ENCODE measurements at places on chromosomes 2 and 18. TPM values are rescaled to one million over a fixed set of nuclear protein-coding genes. Genes with fewer than 3 reads are reported as not detected.

UGT1A5 gene
- not detected for total RNA-seq

- no peaks in the 10 kb centered on the region for H3K27me3 ChIP-seq
- DNase-seq: no peak
- H3K27ac ChIP-seq: no peak overlapping the region
These were observed 66.4 kb downstream of the DCDC2C start for GRCh38 chr2:3769766-3770165.

GRCh38 chr2:28357948-28358667, 34.5 kb upstream of the FOSL2 start:
- peaks cover 33% of the 10 kb centered on the region for H3K4me1 ChIP-seq
- peaks cover 5% of the 10 kb centered on the region for H3K36me3 ChIP-seq
- H3K27me3 ChIP-seq: peaks cover 8% of the 10 kb centered on the region
- peak overlapping the region; percentile 15 for H3K4me3 ChIP-seq

DNA sequence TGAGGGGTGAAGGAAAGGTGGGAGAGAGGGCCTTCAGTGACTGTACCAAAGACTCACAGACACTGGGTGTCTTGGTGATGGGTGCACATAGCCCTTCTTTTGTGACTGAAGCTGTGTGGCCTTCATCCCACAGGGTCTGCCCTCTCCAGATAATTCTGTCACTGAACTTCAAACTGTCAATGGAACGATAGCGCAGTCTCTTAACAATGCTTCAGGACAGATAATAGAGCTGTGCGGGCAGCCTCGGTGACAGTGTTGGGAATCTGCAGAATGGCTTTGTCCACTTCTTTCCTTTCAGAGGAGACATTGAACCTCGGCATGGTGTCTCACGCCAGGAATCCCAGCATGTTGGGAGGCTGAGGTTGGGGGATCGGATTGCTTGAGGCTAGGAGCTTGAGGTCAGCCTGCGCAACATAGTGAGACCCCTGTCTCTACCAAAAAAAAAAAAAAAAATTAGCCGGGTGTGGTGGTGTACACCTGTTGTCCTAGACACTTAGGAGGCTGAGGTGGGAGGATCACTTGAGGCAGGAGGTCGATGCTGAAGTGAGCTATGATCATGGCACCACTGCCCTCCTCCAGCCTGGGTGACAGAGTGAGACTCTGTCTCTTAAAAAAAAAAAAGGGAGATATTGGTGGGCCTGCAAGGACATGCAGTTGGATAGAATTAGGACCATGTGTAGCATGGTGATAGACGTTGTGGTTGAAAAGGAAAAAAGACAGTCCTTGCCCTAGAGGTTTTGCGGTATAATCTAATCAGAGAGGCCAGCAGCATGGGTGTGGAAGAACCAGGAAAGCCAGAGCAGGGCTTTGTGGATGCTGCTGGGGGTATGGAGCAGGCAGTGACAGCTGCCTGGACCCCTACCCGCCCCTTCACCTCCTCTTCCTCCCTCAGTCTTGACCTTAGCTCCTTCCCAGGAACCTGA, 91.4 kb downstream of the LDLRAD4 start:
- H3K27ac ChIP-seq: no peak overlapping the region
- no peak for DNase-seq
- peaks cover 13% of the 10 kb centered on the region for H3K36me3 ChIP-seq

UGT1A3 gene
- total RNA-seq: not detected

- DNase-seq: no peak
- peaks cover 57% of the 10 kb centered on the region for H3K4me1 ChIP-seq
- H3K27ac ChIP-seq: no peak overlapping the region
- peaks cover 4% of the 10 kb centered on the region for H3K36me3 ChIP-seq
- H3K27me3 ChIP-seq: no peaks in the 10 kb centered on the region
These were observed 836.5 kb upstream of the ID2 start for GRCh38 chr2:7845332-7845731.

DNA sequence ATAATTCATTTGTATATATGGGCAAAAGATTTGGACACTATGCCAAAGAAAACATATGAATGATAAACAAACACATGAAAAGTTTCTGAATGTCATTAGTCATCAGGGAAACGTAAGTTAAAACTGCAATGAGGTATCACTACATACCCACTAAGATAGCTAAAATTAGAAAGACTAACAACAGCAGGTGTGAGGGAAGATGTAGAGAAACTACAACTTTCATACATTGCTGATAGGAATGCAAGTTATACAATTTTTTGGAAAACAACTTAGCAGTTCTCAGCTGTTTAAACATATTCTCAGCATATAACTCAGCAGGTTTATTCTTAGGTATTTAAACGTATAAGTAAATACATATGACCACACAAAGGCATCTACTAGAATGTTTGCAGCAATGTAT, 563.5 kb upstream of the KLHL29 start:
- H3K36me3 ChIP-seq: no peaks in the 10 kb centered on the region
- DNase-seq: no peak
- no peak overlapping the region for H3K27ac ChIP-seq
- no peaks in the 10 kb centered on the region for H3K4me1 ChIP-seq

TUBB8B gene
- not detected for total RNA-seq

DNA sequence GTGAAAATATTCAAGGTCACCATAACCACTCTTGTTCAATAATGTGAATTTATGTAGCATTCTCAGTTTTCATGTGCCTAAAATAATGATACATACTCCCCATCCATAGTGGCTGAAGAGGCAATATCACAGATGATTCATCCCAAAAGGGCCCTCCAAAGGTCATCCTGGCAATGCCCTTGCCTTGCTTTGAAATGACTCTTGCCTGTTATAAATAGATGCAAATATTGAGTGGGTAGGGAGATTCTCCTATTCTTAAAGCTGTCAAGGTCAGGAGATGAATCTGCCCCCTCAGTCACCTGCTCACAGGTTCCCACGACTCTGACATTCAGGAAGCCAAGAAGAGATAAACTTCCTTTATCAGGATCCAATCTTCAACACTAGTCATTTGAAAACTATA, 490.5 kb downstream of the TNS1 start:
- H3K36me3 ChIP-seq: no peaks in the 10 kb centered on the region
- no peak for DNase-seq
- H3K27ac ChIP-seq: no peak overlapping the region
- H3K27me3 ChIP-seq: peaks cover 5% of the 10 kb centered on the region
- no peak overlapping the region for H3K4me3 ChIP-seq

- no peak overlapping the region for H3K27ac ChIP-seq
- H3K36me3 ChIP-seq: peaks cover 7% of the 10 kb centered on the region
- H3K4me3 ChIP-seq: no peak overlapping the region
- H3K27me3 ChIP-seq: peaks cover 14% of the 10 kb centered on the region
These were observed 8.4 kb downstream of the PHLPP1 start for GRCh38 chr18:62723666-62724281.

DNA sequence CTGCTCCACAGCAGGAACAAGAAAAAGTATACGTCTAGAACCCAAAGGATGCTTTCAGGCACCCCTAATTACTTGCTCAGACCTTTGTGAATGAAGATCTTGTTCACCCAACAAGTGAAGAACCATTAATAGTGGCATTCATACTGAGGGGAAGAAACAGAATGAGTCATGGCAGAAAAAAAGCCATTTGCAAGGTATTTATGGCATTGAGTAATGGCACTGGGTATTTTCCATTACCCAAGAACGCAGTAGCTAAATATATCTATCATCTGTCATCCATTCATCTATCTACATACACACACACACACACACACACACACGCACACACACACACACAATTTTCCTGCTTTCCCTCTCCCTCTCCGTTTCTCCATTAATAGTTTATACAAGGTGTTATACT, 56.4 kb upstream of the XIRP2 start:
- H3K4me3 ChIP-seq: no peak overlapping the region
- H3K4me1 ChIP-seq: no peaks in the 10 kb centered on the region
- DNase-seq: no peak
- no peaks in the 10 kb centered on the region for H3K36me3 ChIP-seq
- H3K27me3 ChIP-seq: no peaks in the 10 kb centered on the region

AQP12A gene
- not detected for total RNA-seq

DNA sequence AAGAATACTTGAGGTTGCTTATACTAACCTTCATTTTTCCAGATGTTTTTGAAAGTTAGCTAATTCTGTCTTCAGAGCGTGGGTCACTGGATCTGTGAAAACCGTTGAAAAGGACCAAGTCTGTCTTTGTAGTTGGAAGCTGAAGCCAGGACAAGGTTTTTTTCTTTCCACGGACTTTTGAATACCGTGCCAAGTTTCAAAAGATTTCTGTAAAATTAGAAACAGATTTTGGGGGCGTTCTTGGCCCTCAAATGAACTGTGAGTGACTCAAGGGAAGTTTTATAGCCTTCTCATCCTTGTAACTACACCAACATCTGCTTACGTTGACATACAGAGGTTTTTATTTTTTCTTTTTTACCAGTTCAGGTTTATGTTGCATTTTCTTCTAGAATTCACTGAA, at the start of gene FAP:
FAP (minus strand) TSS at position 152 of the 400 bp plus-strand sequence; CDS start at position 34, 118 bp downstream.
- no peak within 1 kb of the TSS for H3K4me3 ChIP-seq
- H3K27me3 ChIP-seq: peaks cover 40% of the 10 kb centered on the region
- H3K27ac ChIP-seq: no peak within 1 kb of the TSS
- no peak for DNase-seq

HOXD4 gene
- not detected for total RNA-seq

DNA sequence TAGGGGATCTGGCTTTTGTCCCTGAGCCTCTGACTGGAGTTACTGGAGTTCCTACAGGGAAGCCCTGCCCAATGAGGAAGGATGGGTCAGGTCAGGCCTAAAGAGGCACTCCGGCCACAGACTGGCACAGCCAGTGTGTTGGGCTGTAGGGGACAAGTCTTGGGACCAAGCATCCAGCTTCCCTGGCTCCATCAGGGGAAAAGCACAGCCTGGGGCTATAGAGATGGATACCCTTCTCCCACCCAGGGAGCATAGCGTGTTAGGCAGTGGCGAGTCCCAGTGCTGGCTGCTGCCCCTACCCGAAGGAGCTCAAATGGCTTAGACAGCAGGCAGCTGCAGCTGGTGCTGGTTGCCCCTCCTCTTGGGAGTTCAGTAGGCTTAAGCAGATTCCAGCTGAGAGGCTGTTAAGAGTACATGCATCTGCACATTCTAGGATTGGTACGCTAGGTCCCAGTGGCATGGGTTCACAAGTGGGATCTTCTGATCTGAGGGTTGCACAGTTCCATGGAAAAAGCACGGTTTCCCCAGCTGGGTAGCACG, 111.4 kb downstream of the DCDC2C start:
- H3K36me3 ChIP-seq: no peaks in the 10 kb centered on the region
- H3K27ac ChIP-seq: no peak overlapping the region
- H3K4me1 ChIP-seq: no peaks in the 10 kb centered on the region
- DNase-seq: no peak

CRYGC gene
- not detected for total RNA-seq

DNA sequence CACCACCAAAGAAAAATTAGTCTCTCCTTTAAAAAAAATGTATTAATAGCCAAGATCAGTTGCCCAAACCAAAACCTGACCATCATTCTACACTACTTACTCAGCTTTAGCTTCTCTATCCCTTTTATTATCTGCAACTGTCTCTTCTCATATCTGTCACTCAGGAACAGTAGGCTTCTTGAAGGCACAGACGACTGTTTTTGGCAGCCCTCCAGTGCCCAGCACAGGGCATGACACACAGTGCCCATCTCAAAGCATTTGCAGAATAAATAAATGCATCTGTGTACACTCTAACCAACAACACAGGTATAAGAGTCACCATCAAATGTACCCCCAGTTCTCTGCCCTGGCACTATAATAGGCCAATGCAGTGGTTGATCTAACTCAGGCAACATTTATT, 117.2 kb downstream of the UXS1 start:
- no peak for DNase-seq
- no peak overlapping the region for H3K27ac ChIP-seq
- H3K4me1 ChIP-seq: peaks cover 7% of the 10 kb centered on the region
- no peaks in the 10 kb centered on the region for H3K36me3 ChIP-seq
- H3K27me3 ChIP-seq: no peaks in the 10 kb centered on the region

FBXO48 gene
- 1.4 TPM for total RNA-seq

DNA sequence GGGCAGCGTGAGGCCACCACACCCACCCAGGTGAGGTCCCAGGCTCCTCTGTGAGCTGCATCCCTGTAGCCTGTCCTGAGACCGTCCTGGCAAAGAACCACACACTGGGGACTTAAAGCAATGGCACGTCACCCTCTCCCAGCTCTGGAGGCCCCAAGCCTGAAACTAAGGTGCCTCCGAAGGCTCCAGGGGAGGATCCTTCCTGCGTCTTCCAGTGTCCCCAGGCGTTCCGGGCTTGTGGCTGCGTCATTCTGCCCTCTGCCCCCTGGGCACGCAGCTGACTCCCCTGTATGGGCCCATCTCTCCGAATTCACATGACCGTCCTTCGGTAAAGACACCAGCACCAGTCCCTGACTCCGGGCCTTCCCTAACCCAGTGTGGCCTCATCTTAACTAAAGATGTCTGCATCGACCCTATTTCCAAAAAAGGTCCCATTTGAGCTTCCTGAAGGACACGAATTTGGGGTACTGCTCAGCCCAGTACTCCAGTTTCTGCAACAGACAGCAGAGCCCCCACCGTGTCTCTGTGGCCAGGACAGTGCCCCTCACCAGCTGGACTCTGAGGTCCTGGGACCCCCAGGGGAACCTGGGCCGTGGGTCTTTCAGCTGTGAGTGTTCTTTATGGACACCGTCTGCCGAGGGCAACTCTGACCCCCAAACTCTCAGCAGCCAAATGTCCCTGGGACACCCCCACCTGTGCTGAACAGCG, 75.2 kb upstream of the CTDP1 start:
- H3K36me3 ChIP-seq: no peaks in the 10 kb centered on the region
- no peak overlapping the region for H3K27ac ChIP-seq
- no peak for DNase-seq
- no peak overlapping the region for H3K4me3 ChIP-seq
- H3K27me3 ChIP-seq: peaks cover 2% of the 10 kb centered on the region

DNA sequence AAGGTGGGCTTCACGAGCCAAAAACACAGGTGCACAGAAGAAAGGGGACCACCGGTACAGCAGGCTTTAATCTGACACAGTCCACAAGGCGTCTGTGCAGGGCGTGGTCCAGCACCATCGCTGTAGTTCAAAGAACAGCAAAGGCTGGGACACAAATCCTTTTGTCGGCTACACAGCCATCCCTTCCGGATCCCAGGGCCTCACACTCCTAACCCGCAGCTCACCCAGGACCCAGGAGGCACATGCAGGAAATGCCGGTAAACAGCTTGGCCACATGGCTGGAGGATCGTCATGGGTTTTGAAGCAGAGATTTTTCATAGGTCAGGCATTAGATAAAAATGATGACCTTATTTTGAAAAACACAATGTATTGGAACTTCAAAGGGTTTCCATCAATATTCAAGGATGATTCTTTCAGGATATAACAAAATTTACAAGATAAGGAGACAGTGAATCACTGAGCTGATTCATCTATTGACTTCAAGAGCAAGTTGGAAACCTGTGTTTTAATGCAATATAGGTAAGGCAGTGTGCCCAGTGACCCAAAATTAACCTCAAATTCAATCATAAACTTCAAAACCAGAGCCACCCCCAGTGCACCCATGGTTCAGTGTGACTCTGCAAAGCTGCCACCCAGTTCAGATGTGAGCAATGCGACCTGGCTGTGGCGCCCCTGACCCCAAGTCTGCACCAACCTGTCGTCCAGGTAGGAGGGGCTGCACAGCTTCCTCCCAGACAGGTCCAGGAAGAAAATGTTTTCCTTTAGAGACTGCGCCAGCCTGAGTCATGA, 74.4 kb downstream of the TMEM18 start:
- no peaks in the 10 kb centered on the region for H3K36me3 ChIP-seq
- no peaks in the 10 kb centered on the region for H3K4me1 ChIP-seq
- H3K27ac ChIP-seq: no peak overlapping the region
- DNase-seq: no peak
- no peak overlapping the region for H3K4me3 ChIP-seq
